ENCODE measurements at places on chromosomes 6 and 20.
A peak's percentile ranks its signal among the peaks of the same experiment; 100 is the strongest.

- DNase-seq, result peak; percentile 69
These were observed 23.5 kb downstream of the DHX35 start for GRCh38 chr20:38985603-38986170.

- no peak for DNase-seq
These were observed 39.2 kb downstream of the FRMD1 start for GRCh38 chr6:168039849-168040248.

- no peak for DNase-seq
These were observed 286.9 kb upstream of the BMP2 start for GRCh38 chr20:6480328-6481200.

DNA sequence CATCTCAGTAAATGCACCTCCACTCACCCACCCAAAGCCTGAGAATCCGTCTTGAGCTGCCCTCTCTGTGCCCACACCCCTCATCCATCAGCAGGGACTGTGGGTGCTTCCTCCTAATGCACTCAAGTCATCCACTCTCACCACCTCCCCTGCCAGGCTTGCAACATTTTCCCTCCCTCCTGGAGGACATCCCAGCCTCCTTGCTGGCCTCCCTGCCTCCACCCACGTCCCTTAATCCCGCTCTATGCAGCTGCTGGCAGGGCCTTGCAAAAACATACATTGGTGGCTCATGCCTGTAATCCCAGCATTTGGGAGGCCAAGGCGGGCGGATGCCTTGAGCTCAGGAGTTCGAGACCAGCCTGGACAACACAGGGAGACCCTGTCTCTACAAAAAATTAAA, 15.6 kb upstream of the SRC start:
- DNase-seq, result no peak

DNA sequence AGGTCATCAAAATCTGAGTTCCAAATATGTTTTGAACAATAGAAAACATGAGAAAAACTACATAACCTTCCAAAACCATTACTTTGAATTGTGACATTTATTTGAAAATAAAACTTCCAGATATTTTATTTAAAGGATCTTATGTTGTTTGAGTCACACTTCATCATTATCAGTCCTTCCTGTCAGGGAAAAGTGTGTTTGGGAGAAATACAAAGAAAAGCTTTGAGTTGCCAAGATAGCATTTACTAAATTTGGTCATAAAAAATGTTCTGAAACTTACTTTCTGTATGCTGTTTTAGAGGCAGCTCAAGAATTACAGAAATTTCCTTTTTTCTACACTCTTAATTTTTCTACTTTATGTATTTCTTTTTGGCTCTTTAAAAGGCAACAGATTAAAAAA, 208.2 kb upstream of the RIN2 start:
- DNase-seq, result no peak

- peak; percentile 72 for DNase-seq
These were observed 45.2 kb downstream of the KIF16B start for GRCh38 chr20:16528078-16528477.

DNA sequence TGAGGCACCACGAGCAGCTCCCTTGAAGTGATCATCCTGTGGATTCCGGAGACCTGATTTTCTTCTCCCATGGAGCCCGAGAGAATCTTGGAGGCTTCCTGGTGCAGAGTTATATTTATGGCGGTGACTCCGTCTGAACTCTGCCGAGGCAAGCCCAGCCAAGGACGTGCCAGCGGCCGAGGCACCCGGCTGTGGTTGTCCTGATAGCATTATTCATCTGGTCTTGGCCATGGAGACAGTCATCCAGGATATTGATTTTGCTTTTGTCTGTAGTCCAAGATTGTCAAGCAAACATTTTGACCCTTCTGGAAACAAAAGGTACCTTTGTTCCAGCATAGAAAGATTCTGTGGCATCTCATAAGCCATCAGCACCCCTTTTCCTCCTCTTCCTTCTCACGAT, 163.3 kb downstream of the SCML4 start:
- no peak for DNase-seq

GRCh38 chr6:107786709-107787588, 37.2 kb downstream of the SCML4 start:
- DNase-seq, result no peak

- peak; percentile 22 for DNase-seq
These were observed 33.9 kb downstream of the SLC17A4 start for GRCh38 chr6:25788305-25788922.

DNA sequence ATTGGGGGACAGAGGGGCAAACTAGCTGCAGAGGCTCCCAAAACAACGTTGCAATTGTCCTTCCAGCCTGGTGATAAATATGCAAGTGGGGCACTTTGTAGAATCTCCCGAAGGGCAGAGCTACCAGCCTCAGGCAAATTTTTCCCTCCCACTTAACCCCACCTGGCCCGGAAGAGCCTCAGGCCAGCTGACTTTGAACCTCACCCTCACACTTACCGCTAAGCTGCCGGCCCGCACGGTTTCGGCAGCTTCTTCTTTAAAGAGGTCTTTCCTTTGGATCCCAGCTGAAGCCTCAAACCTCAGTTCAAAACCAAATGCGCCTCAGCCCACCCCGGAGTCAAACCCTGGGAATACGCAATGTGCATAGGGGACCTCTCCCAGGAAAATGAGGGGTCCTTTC, 2.5 kb downstream of the OVOL2 start:
- no peak for DNase-seq

DNA sequence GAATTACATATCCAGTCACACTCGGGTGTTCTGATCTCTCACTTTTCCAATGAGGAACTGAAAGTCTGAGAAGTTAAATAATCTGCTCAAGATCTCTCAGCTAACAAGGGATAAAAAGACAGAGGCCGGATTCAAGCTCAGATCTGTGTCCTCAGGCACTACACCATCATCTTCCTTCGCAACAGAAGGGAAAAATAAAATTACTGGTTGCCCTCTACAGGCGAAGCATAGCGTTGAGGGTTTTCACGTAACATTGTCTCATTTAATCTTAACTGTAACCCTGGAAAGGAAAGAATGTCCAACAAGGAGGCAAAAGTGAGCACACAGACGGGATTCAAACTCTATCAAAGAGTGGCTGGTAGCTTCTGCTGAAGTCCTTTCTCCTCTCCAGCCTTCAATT, 67.8 kb upstream of the ANKEF1 start:
- DNase-seq, result no peak

DNA sequence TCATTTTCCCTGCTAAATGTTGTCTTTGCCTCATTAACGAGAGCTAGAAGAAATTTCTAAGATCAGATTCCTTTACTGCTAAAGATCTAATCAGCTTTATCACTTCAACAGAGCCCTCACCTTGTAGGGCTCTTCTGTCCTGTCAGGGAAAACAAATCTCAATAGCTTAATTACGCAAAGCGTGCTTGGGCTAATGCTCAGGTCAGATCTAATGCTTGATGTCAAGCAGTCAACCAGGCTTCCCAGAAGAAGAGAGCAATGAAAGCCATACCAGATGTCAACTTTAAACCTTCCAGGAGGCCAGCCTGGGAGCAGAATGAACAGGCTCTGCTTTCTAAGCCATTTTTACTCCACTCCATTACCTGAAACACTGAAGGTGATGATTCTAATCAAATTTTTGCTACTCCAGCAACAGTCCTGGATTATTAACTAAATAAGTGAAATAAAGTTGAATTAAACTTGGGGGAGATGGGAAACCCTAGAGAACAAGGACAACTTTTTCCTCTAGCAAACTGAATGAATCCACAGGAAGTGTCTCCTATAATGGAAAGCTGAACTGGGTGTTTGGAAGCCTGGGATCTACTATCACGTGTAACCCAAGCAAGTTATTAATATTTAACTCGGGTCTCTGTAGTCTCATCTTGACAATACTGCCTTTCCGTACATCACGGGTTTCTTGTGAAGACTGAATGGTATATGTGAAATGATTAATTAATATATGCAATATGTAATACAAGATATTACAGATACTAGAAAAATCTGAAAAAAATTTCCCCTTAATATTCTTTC, 273.7 kb downstream of the PTPRK start:
- DNase-seq, result no peak

- DNase-seq, result peak; percentile 64
These were observed 48.1 kb downstream of the MCUR1 start for GRCh38 chr6:13766201-13766634.

DNA sequence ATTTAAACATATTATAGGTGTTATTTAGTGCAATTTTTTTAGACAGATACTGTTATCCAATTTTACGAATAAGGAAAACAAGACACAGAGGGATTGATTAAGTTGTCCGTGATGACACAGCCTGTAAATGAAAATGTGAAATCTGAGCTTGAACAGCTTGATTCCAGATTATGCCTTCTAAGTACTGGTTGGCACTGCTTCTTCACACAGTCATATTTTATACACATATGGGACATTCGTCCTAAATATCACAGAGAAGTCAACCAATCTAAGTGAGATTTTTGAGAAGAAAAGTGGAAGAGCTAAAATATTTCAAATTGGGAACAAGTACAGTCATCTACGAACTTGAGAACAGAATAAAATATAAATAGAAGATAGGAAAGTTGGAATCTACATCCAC, 756.3 kb downstream of the BCKDHB start:
- no peak for DNase-seq

DNA sequence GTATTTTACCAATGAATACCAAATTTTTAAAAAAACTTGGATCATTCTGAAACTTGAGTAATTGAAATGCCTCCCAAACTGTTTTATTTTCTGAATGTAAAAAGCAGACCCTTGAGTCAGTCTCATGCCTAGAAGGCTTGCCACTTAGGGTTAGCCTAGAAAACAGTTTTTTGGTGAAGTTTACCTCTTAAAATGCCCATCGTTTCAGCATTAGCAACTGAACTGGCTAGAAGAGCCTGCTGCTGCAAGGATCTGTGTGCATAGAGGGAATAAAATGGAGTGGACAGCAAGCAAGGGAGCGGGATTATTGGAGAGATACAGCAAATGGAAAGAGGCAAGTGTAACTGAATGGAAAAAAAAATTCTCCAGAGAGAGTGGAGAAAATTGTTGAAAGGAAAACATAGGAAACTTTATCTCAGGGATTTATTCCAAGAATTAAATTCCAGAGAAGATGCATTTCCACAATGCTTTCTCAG, 40.1 kb downstream of the ADGRG6 start:
- DNase-seq, result no peak

DNA sequence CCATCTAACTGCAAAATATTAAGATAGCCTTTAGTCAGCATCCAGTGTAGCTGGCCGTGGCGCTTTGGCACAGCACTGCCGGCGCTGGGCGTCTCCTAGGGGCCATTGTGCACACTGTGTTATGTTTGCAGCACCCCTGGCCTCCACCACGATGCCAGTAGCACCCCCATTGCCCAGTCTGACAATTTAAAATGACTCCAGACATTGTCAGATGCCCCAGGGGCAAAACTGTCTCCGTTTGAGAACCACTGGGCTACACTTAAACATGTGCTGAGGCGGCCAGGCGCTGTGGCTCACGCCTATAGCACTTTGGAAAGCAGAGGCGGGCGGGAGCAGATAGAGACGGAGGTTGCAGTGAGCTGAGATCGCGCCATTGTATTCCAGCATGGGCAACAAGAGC, 6.0 kb upstream of the MTG2 start:
- DNase-seq, result no peak

- no peak for DNase-seq
These were observed 116.5 kb upstream of the OLIG3 start for GRCh38 chr6:137610702-137611101.

- DNase-seq, result no peak
These were observed 989.7 kb downstream of the EYS start for GRCh38 chr6:64717281-64717680.

GRCh38 chr20:57240581-57241362, 25.7 kb downstream of the BMP7 start:
- no peak for DNase-seq

DNA sequence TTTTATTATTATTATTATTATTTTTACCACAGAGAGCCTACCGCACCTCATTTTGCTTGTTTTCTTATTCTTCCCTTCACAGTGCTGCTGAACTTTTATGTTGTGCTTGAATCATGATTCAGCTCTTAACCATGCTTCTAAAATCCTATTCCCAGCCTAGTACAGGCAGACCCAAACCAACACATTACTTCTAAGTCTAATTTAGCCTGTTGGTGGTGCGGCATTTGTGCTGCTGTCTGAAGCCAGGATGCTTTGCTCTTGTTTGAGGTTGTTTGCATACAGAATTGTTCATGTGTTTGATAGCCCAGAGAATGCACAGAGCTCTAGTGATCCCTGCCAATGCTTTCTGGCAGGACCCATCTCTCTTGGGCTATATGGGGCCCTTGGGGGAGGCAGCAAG, 213.5 kb upstream of the KCNG1 start:
- DNase-seq, result no peak

- no peak for DNase-seq
These were observed 32.8 kb downstream of the LRP11 start for GRCh38 chr6:149831308-149831820.

DNA sequence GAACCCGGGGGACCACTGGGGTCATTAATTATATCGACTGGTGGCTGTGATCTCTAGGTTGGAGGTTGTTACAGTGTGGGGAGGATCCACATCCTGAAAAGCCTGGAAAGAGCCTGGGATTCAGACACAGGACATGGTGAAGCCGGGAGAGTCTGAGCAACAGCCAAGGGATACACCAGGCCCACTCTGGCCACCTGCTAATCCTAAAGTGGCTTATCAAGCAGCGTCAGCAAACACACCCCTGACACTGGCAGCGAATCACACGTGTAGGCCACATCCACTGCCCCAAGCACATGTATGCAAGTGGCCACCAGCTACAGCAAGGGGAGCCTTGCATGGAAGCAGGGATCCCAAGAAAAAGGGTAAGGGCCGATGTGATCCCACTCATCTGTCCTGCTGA, 41.0 kb downstream of the GFOD1 start:
- no peak for DNase-seq

DNA sequence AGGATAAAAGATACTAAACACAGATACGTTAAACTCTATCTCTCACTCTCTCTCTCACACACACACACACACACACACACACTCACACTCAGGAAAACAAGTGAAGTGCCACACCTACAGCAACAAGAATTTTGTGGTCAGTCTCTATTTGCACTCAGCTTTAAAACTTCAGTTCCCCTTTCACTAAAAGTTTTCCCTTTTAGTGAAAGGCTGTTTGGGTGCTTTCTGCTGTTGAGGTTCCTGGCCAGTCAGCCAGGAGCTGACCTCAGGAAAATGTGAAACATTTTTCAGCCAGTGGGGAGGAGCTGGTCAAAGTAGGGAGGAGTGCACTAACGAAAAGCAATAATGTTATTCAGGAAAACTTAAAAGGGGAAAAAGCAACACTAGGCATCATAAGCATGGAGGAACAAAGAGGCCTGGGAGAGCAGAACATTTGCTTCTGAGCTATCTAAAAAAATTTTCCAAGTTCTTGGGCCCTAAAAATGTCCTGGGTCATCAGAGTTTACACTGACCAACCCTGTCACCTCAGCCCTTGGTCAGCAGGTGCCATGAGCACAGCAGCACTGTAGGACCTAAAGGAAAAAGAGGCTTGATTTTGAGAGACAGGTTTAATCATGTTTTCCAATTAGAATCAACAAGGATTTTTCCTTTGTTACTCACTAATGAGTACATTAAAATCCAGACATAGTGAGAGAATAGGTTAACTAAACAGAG, 30.7 kb upstream of the NT5E start:
- no peak for DNase-seq

Data from stromal cell of bone marrow (primary cell).